NCI-H2029 treated with DMSO at 0.1 percent for 48 hours (cell line): ENCODE measurements at places on chromosomes 11 and 22.
A peak's percentile ranks its signal among the peaks of the same experiment; 100 is the strongest.

DNA sequence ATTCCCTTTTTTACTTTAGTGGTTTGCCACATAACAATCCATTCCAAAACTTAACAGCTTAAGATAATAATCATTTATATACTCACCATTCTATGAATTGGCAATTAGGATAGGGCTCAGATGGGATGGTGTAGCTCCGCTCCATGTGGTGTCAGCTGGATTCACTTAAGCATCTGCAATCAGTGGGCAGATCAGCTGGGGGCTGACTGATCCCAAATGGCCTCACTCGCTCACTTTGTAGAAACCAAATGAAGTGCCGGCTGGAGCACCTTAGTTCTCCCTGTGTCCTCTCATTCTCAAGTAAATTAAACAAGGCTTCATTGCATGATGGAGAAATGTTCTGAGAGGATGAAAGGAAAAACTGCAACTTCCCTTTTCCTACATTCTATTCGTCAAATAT is 161.4 kb downstream of the WT1 start:
- no peak for DNase-seq

DNA sequence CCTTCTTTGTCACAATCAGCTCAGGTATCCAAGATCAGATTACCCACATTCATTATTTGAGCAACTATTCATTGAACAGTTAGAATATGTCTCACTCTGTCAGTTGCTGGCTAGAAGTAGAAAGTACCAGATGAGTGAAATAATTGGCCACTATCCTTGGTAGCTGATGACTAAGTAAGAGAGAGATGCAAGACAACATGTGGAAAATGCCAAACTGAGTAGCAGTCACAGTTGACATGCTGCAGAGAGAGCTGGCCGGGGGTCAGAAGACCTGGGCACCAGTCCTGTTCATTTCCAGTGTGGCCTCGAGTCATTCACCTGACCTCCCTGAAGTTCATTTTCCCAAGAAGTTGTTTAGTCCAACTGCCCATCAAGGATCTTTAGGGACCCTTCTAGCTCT is 22.5 kb upstream of the SMIM35 start:
- no peak for DNase-seq

DNA sequence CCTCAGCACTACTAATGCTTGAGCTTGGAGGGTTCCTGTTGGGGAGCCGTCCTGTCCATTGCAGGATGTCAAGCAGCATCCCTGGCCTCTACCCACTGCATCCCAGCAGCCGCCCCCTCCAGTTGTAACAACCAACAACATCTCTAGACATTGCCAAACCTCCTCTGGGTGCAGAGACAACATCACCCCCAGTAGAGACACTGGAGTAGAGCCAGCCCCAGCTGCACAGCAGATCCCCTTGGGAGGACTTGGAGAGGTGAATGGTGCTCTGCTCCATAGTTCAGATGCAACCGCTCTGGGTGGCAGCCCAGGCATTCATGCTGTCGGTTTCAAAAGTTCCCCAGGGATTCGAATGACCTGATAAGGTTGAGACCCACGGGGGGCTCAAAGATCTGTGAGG is 259.0 kb downstream of the MN1 start:
- no peak for DNase-seq

DNA sequence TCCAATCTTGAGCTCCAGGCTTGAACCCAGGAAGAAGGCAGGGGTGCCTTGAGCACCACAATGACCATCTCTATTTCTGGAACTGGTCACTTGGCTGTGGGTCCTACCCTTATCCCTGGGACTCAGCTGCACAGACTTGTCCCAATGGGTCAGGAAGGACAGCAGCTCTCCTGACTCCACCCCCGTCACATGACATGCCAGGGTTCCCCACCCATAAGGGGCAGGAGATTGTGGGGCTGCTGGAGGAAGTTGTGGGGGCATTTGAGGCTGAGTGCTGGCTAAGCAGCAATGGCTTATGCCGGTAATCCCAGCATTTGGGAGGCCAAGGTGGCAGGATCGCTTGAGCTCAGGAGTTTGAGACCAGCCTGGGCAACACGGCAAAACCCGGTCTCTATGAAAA is 56.2 kb downstream of the NFAM1 start:
- DNase-seq: no peak

DNA sequence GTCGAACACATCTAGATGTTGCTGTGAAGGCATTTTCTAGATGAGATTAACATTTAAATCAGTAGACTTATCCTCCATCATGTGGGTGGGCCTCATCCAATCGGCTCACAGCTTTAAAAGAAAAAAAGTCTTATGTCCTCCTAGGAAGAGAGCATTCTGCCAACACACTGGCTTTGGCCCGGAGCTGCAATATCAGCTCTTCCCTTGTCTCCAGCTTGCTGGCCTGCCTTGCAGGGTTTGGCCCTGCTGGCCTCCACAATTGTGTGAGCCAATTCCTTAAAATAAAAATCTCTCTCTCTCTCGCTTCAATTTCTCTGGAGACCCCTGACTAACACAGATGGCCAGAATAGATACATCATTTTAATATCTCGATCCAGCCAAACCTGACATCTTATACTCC is 13.1 kb upstream of the ABCC8 start:
- DNase-seq: no peak

DNA sequence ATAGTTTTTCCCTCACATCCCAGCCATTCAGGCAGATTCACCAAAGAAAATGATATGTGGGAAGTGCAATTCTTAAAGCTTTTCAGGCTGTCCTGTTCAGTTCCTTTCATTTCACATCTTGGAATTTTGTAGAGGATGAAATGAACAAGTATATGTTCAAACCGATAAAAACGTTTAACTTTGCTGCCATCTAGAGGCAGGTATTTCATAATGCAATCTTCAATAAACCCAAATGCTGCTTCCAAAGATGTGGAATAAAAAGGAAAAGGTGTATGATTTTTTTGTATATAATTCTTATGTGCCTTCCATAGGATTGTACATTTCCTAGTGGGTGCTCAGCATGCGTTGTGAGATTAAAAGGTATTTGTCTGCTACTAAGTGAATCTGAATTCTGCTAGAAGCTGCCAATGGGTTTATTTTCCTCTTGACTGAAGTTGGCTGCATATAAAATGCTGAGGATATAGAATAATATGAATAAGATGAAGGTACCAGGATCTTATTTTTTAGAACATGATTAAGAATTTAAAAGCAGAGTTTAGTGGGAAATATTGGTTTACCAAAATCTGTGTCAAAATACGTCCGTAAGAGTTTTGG is 199.3 kb downstream of the PGR start:
- DNase-seq: no peak

- no peak for DNase-seq
These were observed 74.6 kb downstream of the PTPRJ start for GRCh38 chr11:48054994-48055291.

- no peak for DNase-seq
These were observed 7.6 kb upstream of the C11orf96 start for GRCh38 chr11:43934601-43935423.

GRCh38 chr11:77401486-77402217 is 72.2 kb downstream of the PAK1 start:
- no peak for DNase-seq

- peak; percentile 34 for DNase-seq
These were observed 43.2 kb upstream of the DLAT start for GRCh38 chr11:111982019-111982464.

- no peak for DNase-seq
These were observed 44.9 kb downstream of the CSTPP1 start for GRCh38 chr11:46981436-46981835.

DNA sequence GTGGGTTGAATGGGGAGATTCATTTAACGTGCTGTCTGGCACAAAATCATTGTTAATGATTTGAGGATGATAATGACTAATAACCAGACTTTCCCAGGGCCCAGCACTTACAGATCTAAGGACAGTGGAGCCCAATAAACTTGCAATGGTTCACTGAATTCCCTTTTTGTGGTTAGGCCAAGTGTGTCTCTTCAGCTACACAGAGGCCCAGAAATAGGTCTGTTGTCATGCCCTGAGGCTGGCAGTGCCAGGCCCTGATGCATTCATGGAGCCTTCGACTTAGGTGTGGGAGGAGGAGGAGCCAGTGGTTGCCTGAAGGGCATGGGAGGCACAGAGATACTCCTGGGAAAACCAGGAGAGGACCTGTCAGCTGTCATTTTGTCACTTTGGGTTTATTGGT is 56.1 kb downstream of the KIAA1671 start:
- DNase-seq: peak; percentile 51

- DNase-seq: no peak
These were observed 21.0 kb upstream of the MYEOV start for GRCh38 chr11:69272831-69273485.

DNA sequence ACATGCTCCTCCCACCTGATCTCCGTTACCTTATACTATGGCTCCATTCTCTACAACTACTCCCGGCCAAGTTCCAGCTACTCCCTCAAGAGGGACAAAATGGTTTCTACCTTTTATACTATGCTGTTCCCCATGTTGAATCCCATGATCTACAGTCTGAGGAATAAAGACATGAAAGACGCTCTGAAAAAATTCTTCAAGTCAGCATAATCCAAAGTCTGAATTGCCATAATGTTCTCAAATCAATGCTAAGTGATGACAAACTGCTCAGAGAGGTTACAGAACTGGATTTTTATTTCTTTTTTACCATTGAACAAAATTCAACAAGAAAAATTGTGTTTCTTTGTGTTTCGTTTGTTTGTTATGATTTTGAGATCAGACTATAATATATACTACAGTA is 7.6 kb downstream of the OR9G4 start:
- no peak for DNase-seq

- no peak for DNase-seq
These were observed 2.2 kb upstream of the KMT2A start for GRCh38 chr11:118434123-118434552.

DNA sequence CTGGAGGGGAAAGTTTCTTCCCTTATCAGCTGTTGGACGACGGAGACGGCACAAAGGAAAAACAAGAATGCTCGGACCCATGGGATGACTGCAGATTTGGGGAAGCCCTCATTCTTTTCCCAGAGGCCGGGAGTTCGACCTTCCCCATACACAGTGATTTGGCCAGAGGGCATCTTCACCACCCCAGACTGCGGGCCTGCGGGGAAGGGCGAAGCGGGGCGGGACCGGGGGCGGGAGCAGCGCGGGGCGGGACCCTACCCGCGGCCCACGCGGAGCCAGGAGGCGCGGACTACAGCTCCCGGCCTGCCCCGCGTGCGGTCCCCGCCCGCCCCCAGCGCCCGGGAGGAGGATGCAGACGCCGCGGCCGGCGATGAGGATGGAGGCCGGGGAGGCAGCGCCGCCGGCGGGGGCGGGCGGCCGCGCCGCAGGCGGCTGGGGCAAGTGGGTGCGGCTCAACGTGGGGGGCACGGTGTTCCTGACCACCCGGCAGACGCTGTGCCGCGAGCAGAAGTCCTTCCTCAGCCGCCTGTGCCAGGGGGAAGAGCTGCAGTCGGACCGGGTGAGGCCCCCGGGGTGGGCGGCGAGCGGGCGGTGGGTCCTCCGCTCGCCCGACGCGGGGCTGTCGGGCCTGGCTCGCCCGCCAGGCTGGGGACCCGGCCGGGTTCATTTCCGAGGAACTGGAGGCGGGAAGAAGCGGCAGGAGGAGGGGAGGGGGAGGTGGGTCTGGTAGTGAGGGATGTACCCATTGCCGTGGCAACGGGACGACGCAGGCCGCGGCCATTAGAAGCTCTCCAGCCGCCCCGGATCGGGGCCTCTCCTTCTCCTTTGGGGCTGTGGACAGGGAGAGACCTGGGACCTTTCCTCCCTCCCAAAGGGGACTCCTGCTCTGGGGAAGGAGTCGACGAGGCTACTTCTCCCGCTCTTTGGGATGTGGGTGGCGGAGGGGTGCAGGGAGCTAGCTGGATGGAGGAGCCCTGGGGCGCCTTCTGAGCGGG is at the start of gene KCTD17:
KCTD17 (plus strand) TSS at position 352 of the 995 bp plus-strand sequence; CDS start at position 371, 19 bp downstream.
- DNase-seq: no peak

- no peak for DNase-seq
These were observed 167.0 kb downstream of the BUD13 start for GRCh38 chr11:116605543-116606459.

DNA sequence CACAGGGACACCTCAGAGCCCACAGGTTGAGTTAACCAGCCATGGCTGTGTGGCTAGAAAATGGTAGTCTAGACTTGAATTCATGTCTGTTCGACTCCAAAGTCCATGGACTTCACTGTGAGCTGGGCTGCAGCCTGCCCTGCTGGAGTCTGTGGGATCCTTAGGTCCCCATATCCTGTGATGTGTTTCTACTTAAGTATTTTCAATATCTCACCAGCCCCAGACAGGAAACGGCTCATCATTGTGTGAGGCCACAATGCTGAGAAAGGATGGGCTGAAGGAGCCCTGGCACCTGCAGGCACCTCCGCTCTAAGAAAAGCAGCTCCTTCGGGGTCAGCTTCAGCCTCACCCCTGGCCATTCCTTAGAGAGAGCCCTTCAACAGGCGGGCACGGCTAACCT is 93.1 kb downstream of the NAT10 start:
- no peak for DNase-seq

DNA sequence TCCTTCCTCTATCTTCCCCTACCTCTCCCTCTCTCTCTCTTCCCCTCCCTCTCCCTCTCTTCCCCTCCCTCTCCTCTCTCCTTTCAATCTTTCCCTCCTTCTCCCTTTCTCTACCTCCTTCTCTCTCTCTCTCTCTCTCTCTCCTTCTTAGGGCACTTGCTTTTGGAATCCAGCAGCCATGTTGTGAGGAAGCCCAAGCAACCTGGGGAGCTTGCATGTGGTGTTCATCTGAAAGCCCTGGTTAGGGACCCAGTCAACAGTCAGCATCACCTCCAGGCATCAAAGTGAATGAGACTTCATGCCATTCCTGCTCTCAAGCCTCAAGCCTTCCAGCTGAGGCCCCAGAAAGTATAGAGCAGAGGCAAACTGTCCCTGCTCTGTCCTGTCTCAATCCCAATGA is 65.6 kb upstream of the SHISAL1 start:
- DNase-seq: no peak

DNA sequence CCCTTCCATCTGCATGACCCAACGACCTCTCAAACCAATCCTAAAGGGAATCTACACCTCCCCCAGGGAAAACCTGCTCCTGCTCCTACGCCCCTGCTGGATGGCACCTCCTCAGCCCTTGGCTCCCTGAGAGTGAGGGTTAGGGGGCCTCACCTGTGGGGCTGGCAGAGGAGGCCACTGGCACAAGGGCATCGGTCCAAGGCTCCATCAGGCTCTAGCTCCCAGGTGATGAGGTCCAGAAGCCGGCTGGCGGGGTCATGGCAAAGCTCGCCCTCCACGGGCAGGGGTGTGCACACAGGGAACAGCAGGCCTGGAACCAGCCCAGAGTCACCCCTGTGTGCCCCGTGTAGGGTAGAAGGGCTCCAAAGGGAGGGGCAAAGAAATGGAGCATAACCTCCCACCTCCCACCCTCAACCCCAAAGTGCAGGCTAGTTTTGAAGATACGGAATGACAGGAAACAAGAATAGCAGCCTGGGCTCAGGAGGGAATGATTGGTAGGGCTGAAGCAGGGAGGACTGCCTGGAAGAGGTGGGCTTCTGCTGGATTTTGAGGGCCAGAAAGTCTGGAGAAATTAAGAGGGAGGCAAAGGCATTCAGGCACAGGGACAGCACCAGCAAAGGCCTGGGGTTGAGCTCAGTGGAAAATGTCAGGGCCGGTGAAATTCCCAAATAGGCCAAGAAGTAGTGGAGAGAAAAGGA is 42.6 kb downstream of the DKK3 start:
- no peak for DNase-seq
